ENCODE measurements at places on chromosomes 5 and 9. TPM values are rescaled to one million over a fixed set of nuclear protein-coding genes. Genes with fewer than 3 reads are reported as not detected.

OR1J2 gene
- not detected for total RNA-seq

CDH12 gene
- total RNA-seq = not detected

PCDHB4 gene
- total RNA-seq = 0.13 TPM

CXCL14 gene
- not detected for total RNA-seq

PCDHGA12 gene
- 10.8 TPM for total RNA-seq

EQTN gene
- total RNA-seq = not detected

ZNF300 gene
- 7.4 TPM for total RNA-seq

COL5A1 gene
- 109 TPM for total RNA-seq

SLC34A3 gene
- not detected for total RNA-seq

TEK gene
- total RNA-seq = 101 TPM
